ENCODE measurements at places on chromosomes 6 and 20. TPM values are rescaled to one million over a fixed set of nuclear protein-coding genes. Genes with fewer than 3 reads are reported as not detected.

Gene EPHA7
- 0.32 TPM for total RNA-seq

Gene SFTA2
- not detected for total RNA-seq

Gene ISM1
- under 0.01 TPM for total RNA-seq

Gene CD93
- under 0.01 TPM for total RNA-seq

Gene PSMB8
- 71.3 TPM for total RNA-seq
